ENCODE measurements at places on chromosomes 4 and X.

GRCh38 chr4:8338351-8338961 lies 68.9 kb downstream of the HTRA3 start:
- DNase-seq = no peak

DNA sequence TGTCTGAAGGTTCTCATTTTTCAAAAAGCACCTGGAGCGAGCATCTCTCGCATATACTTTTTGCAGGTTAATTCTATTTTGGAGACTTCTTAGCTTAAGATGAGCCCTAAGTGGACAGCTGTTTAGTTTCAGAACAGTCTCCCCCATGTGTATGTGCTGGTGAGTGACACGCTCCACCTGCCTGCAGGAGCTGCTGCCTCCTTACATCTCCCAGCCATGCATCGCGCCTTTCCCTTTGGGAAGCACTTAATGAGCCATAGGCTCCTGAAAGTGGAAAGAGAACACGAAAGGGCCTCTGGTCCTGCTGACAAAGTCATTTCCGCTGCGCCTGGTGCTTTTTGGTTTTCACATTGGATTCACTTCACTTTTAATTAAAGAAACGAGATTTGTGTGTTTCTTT lies 56.1 kb downstream of the TRIML2 start:
- no peak for DNase-seq

DNA sequence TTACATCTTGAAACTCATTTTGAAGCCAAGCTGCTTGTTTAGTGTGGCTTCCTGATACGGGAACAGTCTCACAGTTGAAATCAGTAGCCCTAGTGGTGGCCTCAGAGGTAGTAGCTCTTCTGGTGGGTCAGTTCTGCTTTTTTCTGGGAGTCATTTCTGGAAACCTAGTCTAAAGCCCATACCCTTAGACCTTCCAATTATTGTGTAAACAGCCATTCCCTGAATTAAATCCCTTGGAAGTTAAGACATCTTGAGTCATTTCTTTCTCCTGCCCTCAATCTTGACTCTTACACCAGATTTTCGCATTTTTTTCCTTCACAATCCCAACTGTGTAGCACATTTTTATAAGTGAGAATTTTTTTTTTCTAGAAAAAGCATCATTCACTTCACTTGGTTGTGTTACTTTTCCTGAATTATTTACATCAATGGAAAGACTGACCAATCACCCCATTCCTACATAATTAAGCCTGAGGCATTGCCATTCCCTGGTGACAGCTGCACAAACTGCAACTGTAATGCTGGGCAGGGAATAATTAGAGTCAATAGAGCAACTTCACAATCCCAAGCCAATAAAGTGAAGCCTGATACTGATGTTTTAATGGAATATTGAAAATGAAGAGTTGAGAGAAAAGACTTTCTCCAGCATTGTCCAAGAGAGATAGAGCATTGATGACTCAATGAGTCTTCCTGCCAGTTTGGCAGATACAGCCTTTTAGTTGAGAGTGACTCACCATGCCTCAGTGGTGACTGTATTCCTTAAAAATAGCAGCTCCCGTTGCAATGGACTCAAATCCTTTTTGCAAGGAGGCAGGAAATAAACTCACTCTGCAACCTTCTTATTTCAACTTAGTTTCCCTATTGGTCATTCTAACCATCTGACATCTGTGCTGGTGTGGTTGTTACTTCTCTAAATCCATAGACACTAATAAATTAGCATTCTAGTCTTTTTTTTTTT lies 13.0 kb upstream of the SEPSECS start:
- DNase-seq = no peak

- DNase-seq = no peak
These were observed 52.0 kb upstream of the WDR17 start for GRCh38 chr4:176013476-176014247.

- DNase-seq = no peak
These were observed 642.5 kb upstream of the PCDH10 start for GRCh38 chr4:132506568-132506967.

- no peak for DNase-seq
These were observed 4.3 kb upstream of the DDX60L start for GRCh38 chr4:168484626-168485025.

DNA sequence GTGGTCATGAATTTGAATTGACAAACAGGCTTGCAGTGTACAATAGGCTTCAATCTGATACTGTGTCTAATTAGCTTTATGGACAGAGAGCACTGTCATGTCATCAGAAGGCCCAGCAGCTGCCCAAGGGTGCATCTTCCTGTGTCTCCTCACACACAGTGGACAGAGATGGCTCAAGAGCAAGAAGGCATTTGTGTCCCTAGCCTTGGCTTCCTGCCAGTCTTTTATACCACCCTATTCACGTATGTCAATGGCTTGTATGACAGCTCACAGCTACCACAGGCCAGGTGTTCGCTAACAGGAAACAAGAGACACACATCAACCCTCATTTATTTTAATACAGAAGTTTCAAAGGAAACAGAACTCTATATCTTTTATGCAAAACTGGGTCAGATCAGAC lies 874.0 kb upstream of the AGA start:
- DNase-seq = no peak

- no peak for DNase-seq
These were observed 19.7 kb downstream of the IRAK1 start for GRCh38 chrX:154000051-154000450.

DNA sequence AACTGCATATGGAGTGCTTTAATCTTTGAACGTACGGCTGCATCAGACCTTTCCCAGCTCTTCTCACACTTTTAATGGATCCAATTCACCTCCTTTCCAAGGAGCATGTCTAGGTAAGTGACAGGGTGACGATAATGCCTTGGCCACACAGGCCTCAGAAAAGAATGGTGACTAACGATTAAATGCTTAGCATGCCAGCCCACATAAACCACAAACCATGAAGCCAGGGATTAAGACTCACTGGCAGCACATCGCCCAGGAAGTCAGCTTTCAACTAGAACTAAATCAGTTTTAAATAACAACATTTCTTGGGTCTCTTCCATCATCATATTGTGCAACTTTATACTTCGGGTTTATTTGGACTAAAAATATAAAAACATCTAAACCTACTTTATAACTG lies 28.7 kb downstream of the INPP4B start:
- DNase-seq = peak; percentile 13

- DNase-seq = no peak
These were observed 57.6 kb downstream of the SLC4A4 start for GRCh38 chr4:71396382-71396781.

- DNase-seq = no peak
These were observed 75.8 kb upstream of the ATP6AP2 start for GRCh38 chrX:40504801-40505605.

DNA sequence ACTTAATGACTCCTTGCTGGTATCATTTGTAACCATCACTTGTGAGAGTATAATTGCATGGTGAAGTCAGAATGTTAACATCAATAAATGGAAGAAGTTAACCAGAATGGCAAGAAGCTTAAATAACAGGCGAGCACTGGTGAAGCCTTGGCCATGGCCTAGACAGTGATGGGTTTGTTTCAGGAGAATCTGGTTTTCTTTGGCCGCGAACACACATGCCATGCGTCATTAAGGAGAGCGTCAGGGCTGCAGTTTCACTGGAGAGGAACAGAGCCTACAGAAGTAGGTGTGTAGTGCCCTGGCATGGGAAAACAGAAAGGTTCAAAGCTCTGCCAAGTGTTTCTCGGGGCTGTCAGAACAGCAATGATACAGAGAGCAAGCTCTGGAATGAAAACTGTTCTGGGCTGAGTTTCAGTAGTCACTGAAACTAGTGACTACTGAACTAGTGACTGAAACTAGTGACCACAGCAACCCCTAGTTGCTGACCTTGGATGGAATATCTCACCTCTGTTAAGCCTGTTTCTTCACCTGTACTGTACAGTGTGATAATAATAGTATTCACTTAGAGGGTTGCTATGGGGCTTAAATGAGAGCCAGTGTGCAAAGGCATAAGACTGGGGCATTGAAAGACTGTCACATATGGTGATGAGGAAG lies 93.8 kb downstream of the C4orf51 start:
- DNase-seq = no peak

DNA sequence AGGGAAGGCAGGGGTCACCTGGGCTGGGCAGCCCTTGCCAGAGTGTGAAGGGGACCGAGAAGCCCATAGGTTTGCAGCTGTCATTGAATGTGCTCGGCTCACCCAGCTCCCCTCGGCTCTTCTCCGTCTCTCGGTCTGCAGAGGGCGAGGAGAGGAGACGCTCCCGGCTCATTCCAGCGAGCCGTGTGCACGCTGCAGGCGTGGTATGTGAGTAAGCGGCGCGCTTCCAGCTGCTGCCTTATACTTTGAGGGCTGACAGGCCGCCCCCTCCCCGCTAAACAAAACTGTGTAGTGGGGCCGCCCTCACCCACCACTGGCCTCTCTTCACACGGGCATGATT lies 23.0 kb upstream of the BCORL1 start:
- no peak for DNase-seq

- DNase-seq = no peak
These were observed 50.1 kb downstream of the DHRSX start for GRCh38 chrX:2450681-2451080.

DNA sequence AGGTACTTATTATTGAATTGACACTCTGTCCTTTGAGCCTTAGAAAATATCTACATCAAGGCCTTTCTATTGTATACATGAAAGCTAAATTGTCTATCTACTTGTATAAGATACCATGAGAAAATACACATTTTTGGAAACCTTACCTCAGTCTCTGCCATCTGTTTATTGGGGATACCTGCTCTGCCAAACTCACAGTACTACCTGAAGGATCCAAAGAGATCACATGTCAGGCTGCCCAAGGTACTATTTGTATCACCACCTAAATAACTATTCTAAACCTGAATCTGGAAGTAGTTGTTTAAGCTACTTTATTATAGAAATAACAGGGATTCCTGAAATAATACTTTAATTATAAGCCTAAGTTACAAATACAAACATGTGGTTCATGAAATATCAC lies 126.2 kb downstream of the PALLD start:
- no peak for DNase-seq

DNA sequence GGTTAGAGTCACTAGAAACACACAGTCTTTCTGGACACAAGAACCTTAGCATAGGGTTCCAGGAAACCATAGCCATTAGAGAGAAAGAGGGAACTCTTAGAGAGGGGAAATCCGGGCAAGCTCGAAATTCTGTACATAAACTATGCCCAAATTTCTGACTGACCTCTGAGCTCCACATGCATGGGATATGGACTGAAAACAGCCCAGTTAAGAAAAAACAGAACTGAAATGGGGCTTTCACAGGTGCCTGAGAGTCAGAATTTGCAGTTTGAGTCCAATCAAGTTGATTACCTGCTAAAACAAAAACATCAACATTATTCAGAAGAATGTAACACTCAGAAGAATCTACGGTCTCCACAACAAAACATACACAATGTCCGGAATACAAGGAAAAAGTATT lies 13.1 kb downstream of the DCHS2 start:
- DNase-seq = no peak

- DNase-seq = no peak
These were observed 847.3 kb downstream of the GLUD2 start for GRCh38 chrX:121894756-121895155.

- no peak for DNase-seq
These were observed 31.1 kb upstream of the SPANXB1 start for GRCh38 chrX:140971099-140971795.

DNA sequence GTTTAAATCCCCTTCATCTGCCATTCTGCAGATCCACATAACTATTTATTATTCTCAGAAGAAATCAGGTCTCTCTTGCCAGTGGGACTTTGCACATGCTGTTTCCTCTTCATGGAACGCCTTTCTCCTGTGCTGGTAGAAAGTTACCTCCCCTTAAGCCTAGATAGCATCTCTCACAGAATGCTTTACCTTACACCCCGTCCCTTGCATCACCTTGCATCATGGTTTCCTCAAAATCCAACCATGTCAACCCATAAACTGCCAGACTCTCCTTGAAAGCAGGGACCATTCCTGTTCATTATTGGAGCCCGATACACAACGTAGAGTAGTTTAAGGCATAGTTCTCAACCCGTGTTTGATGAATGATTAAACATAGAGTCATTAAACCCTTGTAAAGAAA lies 396.2 kb upstream of the F9 start:
- DNase-seq = no peak

- no peak for DNase-seq
These were observed 102.0 kb downstream of the ARSF start for GRCh38 chrX:3143043-3143799.

DNA sequence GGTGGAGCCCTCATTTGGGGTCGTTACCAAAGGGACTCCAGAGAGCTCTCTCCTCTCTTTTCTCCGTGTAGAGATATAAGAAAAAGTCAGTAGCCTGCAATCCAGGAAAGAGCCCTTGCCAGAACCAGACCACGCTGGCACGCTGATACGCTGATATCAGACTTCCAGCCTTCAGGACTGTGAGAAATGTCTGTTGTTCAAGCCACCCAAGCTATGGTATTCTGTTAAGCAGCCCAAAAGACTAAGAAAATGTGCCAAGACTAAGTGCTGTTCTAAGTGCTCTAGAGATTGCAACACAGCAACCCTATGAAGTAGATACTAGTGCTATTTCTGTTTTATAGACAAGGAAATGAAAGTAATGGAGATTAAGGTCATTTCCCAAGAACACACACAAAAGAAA lies 205.7 kb downstream of the CAMK2D start:
- DNase-seq = no peak

DNA sequence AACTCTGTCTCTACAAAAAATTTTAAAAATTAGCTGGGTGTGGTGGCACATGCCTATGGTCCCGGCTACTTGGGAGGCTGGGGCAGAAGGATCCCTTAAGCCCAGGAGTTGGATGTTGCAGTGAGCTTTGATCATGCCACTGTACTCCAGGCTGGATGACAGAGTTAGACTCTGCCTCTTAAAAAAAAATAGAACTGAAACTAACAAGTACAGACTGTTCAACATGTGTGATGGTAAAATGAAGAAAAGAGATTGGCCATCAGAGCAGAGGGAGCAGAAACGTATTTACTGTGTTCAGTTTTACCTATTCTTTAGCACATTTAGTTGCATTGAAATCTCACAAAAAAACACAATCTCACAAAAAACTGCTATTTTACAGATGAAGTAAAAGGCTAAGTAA lies 77.9 kb upstream of the NAP1L5 start:
- no peak for DNase-seq

DNA sequence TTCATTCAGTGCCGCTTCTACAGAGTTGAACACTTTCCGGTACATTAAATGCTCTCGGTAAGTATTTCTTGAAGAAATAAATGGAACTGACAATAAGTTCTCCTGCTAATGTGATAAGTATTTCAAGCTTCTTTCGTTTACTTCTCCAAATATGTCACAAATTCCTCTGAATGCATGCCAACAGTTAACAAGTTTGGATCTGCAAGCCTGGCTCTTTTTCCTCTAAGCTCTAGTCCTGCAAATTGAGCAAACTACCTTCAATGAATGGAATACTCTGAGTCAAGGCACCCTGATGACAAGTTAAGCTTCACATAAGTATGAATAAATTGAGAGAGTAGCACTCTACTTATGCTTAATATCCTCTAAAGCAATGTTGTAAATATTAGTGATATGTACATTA lies 403.6 kb downstream of the PDGFC start:
- no peak for DNase-seq

DNA sequence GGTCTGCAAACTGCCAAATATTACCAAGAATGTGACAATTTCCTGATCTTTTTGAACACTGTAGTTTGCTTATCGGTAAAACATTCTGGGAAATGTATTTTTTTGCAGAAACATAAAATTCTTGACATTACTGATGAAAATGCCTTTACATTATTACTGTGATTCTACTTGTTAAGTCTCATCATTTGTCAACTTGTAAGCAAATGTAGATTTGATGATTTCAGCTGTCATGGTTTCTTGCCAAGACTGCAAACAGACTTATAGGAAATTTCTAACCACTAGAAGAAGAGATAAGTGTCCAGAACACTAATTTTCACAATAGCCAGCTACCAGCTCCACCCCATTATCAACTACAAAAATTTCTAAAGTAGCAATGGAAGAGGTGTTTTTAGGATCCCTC lies 560.4 kb downstream of the STPG2 start:
- no peak for DNase-seq

GRCh38 chrX:139018436-139018835 lies 306.9 kb upstream of the FGF13 start:
- no peak for DNase-seq

Data from NCI-H2107 (cell line).